ENCODE measurements at places on chromosomes 11 and 22.

DNA sequence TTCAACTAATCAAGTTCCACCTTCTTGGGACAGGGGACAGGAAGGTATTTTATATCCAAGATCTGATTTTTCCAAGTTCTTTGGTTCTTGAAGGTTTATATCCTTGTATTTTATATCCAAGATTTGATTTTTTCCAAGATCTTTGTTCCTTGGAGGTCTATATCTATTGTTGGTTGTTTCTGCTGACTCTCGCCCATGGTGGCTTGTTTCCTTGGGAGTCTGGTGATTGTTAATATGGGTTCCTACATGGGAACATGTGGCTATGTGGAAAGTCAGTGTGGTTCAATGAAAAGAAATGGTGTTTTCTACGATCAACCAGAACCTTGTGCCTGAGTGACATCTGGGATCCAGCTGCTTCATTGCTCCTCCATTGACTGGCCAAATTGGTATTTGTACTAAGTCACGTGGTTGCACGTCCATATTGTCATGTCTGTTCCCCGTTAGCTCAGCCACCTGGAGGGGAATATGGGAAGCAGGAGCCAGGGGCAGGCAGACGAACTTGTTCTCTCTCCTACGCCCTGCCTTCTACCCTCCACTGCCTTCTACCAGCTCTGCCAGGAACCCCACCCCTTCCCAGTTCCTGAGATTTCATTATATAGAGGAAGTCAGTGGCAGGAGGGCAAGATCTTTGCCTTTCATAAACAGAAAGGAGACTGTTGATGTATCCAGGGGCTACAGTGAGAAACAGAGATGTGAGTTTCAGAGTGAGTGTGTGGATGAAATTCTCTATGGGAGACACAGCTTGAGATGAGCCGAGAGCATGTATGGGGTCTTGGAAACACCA, 11.1 kb upstream of the CSF2RB start:
- no peak for DNase-seq

- DNase-seq, result no peak
These were observed 1307.5 kb upstream of the TENM4 start for GRCh38 chr11:80748207-80748925.

GRCh38 chr11:102882389-102883024, 7.7 kb upstream of the MMP12 start:
- DNase-seq, result no peak

DNA sequence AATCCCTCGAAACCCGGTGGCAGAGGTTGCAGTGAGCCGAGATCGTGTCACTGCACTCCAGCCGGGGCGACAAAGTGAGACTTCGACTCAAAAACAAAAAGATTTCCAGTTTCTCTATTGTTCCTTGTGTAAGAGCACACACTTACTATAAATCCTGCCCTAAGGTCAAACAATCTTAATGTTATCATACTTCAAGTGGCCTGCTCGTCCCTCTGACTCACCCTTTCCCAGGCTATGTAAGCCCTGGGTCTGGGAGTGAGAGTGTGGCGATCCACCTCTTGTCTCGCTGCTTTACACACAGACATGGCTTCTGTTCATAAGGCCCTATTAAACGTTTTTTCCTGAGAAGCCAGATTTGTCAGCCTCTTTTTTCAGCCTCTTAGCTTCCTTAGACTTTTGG, 24.4 kb upstream of the A4GALT start:
- no peak for DNase-seq

DNA sequence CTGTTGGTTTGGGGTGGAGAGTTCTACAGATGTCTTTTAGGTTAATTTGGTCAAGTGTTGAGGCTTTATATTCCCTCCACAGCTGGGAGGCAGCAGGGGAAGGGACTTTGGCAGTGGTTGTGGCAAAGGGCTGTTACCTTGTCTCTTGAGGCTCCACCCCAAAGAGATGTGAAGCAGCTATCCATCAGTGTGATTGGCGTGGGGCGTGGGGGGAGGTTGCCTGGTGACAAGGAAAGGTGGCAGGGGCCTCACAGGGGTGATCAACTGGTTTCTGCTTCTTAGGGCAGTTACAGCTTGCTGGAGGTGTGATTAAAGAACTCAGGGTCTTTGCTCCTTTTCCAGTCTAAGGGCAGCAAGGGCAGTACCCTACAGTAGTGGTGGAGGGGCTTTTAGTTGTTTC, 59.3 kb downstream of the FANCF start:
- DNase-seq, result no peak

GRCh38 chr11:70717936-70718595, 319.7 kb downstream of the CTTN start:
- DNase-seq, result no peak

GRCh38 chr11:129625930-129626329, 189.7 kb upstream of the TMEM45B start:
- no peak for DNase-seq

GRCh38 chr22:20057596-20058268, 22.3 kb upstream of the DGCR8 start:
- DNase-seq, result no peak

GRCh38 chr11:131993246-131993645, 622.8 kb downstream of the NTM start:
- DNase-seq, result no peak

DNA sequence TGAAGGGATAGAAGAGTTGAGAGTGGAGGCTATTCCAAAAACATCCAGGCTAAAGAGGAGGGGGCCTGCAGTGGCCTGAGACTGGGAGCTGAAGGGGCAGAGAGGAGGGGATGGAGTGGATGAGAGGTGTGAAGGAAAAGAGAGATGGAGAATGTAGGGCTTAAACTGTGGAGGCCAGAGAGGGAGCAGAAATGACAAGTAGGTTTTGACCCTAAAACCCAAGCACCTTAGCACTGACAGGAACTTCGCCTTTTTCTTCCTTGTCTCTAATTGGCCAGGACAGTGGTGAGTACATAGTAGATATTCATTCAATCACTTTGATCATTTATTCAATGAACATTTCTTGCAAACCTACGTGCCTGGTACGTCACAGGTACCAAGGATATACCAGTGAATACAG, 7.3 kb downstream of the FAM111B start:
- no peak for DNase-seq

DNA sequence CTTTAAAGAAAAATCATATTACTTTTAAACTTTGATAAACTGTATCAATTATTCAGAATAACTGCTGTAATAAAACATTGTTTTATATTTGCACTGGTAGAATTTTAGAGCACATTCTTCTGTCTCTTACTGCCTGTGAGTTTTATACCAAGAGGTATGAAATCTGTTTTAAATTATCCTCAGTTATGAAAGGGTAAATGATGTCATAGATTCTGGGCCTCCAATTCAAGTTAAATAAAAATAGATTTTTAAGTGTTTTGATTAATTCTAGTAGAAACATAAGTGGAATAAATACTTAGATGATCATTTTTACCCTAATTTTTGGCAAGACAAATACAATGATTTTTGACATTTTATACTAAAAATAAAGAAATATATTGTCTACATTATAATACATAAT, 93.0 kb downstream of the GUCY1A2 start:
- no peak for DNase-seq

DNA sequence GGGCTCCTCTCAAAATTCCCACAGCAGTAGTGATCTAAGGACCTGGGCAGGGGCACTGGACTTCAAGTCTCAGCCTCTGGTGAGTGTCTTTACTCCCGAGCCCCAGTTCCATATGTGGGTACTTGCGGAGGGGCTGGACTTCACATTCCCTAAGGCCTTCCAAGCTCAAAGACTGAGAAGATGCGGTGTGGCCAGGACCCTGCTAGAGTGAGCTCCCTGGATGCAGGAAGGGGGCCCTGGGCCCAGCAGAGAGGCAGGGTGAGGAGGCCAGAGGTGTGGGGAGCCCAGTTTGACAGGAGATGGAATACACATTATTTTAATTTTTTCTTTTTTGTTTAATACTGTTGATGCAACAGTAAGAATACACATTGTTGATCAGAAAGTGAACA, 83.7 kb downstream of the IGLL1 start:
- DNase-seq, result no peak

- DNase-seq, result no peak
These were observed 60.6 kb downstream of the FAM83F start for GRCh38 chr22:40055143-40055883.

GRCh38 chr11:78312712-78313111, 104.9 kb downstream of the GAB2 start:
- no peak for DNase-seq

GRCh38 chr22:20117633-20118299, 740 bp upstream of the TRMT2A start:
- DNase-seq, result no peak

- no peak for DNase-seq
These were observed 10.4 kb downstream of the OAF start for GRCh38 chr11:120221115-120221752.

DNA sequence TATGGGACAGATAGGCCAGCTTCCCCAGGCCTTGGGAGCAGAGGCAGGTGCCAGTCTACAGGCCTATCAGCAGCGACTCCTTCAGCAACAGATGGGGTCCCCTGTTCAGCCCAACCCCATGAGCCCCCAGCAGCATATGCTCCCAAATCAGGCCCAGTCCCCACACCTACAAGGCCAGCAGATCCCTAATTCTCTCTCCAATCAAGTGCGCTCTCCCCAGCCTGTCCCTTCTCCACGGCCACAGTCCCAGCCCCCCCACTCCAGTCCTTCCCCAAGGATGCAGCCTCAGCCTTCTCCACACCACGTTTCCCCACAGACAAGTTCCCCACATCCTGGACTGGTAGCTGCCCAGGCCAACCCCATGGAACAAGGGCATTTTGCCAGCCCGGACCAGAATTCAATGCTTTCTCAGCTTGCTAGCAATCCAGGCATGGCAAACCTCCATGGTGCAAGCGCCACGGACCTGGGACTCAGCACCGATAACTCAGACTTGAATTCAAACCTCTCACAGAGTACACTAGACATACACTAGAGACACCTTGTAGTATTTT, 26.6 kb upstream of the L3MBTL2 start:
- peak; percentile 49 for DNase-seq

DNA sequence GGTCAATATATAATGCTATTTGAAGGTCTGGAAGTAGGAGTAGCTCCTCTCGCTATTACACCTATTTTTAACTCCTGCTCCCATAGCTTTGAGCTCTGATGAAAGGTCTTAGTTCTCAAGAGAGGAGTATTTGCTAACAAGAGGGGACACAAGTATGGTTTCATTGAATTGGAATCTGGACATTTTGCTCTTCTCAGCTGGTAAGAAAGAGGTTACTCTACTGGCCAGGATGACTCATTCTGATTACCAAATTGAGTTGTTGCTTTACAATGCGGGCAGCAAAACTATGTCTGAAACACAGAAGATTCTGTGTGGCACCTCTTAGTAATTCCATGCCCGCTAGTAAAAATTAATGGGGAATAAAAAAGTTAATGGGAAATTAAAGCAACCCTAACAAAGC, 63.6 kb upstream of the EP300 start:
- no peak for DNase-seq

DNA sequence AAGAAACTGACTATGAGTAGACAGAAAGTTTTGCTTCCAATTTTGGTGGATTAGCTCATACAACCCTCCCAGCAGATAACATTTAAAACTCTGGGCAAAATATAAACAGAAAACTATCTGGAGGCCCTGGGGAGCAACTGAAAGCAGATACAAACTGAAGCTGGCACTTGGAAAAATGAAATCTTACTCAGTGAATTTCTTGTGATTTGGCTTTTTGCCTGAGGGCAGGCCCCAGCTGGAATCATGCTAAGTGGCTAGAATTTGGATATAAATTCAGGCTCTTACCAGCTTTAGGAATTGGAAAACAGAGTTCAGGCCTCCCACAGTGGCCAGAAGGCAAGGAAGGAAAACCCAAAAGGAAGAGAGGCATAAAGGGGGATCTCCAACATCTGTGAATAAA, 85.8 kb downstream of the EFCAB6 start:
- no peak for DNase-seq

- DNase-seq, result no peak
These were observed 1253.6 kb upstream of the TENM4 start for GRCh38 chr11:80694385-80694784.

GRCh38 chr22:49760630-49761571, 66.8 kb downstream of the BRD1 start:
- no peak for DNase-seq

DNA sequence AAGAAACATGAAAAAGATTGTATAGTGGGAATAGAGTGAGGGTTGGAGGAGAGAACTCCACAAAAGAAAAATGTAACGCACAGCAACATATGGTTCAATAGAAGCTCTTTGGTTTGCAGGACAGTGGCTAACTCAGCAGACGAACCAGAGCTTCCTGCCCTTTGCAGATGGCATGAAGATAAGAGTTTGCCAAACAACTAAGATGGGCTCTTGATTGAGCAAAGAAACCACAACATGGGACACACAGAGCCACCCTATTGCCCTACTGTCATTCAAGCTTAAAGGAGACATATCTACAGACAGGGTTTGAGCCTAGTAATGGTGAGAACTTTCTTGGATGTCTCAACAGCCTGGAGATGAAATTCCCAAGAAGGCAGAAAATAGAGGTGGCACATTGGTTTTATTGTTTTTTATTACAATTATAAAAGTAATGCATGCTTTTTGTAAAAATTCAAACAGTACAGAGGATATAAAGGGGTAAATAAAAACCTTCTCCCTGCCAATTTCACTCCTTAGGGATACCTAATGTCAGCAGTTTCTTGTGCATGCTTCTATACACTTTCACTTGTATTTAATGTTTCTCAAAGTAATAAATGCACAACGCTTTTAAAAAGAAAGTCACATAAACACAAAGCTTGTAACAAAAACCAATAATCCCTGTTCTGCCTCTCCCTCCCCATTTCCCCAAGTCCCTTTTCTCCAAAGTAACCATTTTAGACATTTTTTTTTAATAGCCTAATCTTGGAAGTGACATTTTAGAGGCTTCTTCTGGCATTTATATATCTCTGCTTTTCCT, 63.7 kb downstream of the COPB1 start:
- no peak for DNase-seq

GRCh38 chr22:29030016-29030617, 31.5 kb downstream of the C22orf31 start:
- DNase-seq, result no peak

DNA sequence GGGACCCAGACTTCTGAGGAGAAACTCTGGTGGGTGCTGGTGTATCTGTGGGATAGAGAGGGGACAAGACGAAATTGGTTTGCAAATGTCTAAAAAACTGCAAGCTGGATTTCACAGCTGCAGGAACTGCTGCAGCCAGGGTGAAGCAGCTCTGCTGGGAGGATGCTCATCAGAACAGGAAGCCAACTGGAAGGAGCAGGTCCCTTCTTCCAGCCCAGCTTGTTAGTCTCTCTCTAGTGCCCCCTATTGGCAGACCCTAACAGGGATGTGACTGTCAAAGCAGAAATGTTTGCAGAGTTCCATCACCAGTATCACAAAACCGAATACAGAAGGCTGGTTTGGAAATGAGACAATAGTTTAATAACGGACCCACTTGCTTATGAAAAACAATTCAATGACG, 74.8 kb upstream of the SLC22A12 start:
- DNase-seq, result no peak

- DNase-seq, result no peak
These were observed 155.8 kb upstream of the MTMR2 start for GRCh38 chr11:96079691-96080090.
